Smooth muscle cell of the brain vasculature (primary cell): ENCODE measurements at places on chromosomes 1 and 21.
A peak's percentile ranks its signal among the peaks of the same experiment; 100 is the strongest.

DNA sequence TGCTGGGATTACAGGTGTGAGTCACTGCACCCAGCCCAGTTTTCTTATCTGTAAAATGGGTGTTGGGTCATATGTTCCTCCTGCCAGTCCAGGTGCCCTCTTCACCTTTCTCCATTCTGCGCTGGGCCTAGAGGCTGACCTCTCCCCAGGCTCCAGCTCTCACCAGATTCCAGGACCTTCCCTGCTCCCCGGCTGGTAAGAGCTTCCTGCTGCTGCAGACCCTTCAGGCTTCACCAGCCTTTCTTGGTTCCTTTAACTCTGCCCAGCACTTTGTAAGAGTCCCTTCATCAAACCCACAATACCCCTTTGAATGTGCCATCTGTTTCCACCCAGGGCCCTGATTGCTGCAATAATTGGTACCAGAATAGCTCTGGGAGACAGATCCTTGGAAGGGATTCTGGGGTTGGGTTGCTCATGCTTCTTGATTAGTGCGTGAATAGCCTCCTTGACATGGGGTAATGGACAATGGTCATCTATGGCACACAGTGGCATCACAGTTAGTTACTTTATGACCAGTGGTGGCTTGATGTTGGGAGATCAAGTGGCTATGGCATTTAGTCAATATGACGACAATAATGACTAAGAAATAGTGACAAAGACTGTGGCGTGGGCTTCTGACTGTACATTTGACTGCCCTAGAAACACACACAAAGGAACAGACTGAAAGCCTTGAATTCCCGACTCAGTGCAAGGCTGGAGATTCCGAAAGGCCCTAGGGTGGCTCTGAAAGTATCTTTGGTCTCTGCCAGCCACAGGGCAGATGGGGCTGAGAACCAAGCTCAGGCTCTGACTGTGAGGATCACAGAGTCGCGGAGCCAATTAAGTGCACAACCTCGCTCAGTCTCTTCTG is 67.3 kb downstream of the SLC9A1 start:
- DNase-seq: no peak

- no peak for DNase-seq
These were observed 1.2 kb upstream of the TMPRSS3 start for GRCh38 chr21:42396799-42397745.

DNA sequence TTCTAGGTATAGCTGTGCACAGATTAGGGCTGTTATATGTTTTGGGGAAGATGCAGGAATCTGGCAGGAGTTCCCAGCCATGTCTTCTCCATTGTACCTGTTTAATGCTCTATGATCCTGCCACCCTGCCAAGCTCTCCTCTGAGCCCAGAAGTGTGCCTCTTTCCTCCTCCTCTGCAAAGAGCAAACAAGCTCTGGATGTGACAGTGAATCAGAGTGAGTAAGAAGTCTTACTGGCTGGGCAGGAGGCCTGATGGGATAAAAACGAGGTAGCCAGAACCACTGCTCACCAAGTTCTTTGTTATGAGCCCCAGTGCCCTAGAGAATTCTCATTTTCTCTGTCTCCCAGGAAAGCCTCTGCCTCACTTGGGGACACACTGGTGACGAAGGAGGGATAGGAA is 69.0 kb downstream of the BRINP2 start:
- DNase-seq: no peak

DNA sequence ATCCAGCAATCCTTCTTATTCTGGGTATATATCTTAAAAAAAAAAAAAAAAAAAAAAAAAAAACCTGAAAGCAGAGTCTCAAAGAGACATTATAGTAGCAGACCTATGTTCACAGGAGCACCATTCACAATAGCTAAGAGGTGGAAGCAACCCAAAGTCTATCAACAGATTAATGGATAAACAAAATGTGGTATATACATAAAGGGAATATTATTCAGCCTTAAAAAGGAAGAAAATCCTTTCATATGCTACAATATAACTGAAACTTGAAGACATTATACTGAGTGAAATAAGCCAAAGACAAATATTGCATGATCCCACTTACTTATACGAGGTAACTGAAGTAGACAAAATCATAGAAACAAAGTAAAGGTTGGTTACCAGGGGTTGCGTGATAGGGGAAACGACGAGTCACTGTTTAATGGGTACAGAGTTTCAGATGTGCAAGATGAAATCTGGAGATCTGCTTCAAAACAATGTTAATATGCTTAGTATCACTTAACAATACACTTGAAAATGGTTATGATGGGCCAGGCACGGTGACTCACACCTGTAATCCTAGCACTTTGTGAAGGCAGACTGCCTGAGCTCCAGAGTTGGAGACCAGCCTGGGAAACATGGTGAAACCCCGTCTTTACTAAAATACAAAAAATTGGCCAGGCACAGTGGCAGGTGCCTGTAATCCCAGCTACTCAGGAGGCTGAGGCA is 29.5 kb downstream of the PIK3R3 start:
- no peak for DNase-seq

GRCh38 chr21:42427809-42428419 is 24.2 kb downstream of the UBASH3A start:
- no peak for DNase-seq

GRCh38 chr1:18890706-18891425 is 11.5 kb downstream of the ALDH4A1 start:
- DNase-seq: no peak

GRCh38 chr1:43312663-43313515 is 12.1 kb downstream of the TIE1 start:
- no peak for DNase-seq

- DNase-seq: no peak
These were observed 19.9 kb downstream of the ADORA1 start for GRCh38 chr1:203147376-203147775.

GRCh38 chr1:40978886-40979240 is 633 bp upstream of the CTPS1 start:
- DNase-seq: no peak

GRCh38 chr1:20375563-20375962 is 84.9 kb downstream of the VWA5B1 start:
- DNase-seq: no peak

GRCh38 chr1:3625151-3625907 is 514 bp downstream of the TPRG1L start:
- no peak for DNase-seq

GRCh38 chr1:99554727-99555126 is 91.2 kb upstream of the PALMD start:
- DNase-seq: no peak

GRCh38 chr1:209395169-209395568 is 188.3 kb upstream of the CAMK1G start:
- DNase-seq: no peak

- DNase-seq: no peak
These were observed 315.9 kb downstream of the DSCAM start for GRCh38 chr21:40531016-40531415.

- DNase-seq: peak; percentile 33
These were observed 511.7 kb downstream of the USP25 start for GRCh38 chr21:16241479-16241963.

DNA sequence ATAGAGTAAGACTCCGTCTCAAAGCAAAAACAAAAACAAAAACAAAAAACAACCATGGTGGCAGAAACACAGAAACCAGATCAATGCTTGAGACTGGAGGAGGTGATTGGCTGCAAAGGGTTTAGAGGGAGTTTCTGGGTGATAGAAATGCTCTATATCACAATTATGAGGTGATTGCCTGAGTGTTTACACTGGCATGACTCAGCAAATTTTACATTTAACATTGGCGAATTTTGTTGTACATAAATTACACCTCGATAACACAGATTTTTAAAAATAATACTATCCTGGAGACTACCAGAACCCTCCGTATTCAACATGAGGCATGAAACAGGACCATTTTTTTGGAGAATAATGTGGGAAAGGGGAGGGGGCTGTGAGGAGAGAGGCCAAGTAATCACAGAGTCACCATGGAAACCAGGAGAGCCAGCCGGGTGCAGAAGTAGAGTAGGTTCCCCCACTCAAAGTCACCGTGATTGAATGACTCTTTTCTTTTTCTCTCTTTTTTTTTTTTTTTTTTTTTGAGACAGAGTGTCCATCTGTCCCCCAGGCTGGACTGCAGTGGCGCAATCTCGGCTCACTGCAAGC is 24.3 kb downstream of the HEYL start:
- DNase-seq: no peak

GRCh38 chr1:196400478-196401451 is 207.5 kb downstream of the KCNT2 start:
- DNase-seq: peak; percentile 85

DNA sequence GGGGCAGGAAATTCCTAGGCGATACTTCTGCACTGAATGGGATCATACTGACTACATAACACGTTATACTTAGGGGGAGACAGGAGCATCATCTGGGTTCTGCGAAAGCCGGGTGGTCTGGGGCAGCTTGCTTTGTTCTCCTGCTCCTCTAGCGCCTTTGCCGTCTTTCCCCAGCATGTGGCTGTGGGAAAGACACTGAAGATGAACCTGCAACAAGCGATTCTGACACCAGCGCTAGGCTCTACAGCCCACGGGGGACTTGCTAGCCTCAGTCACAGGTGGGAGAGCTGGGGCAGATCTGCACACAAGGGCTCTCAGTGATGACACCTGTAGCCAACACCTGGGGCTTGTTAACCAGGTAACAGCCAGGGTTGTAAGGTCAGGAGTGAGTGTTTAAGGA is 51.8 kb downstream of the CD46 start:
- no peak for DNase-seq

- DNase-seq: no peak
These were observed 28.4 kb downstream of the PPP2R5A start for GRCh38 chr1:212313616-212314015.

- no peak for DNase-seq
These were observed 18.5 kb downstream of the CLDN14 start for GRCh38 chr21:36461277-36461917.

GRCh38 chr1:206908038-206908437 is 10.8 kb downstream of the IL24 start:
- no peak for DNase-seq
